T-helper 9 cell (primary cell): ENCODE measurements at places on chromosomes 1 and 21.

GRCh38 chr1:39653546-39654031 is 14.1 kb upstream of the HEYL start:
- DNase-seq, result peak; percentile 65

- no peak for DNase-seq
Observed at GRCh38 chr1:234620272-234621126, 10.5 kb upstream of the IRF2BP2 start.

DNA sequence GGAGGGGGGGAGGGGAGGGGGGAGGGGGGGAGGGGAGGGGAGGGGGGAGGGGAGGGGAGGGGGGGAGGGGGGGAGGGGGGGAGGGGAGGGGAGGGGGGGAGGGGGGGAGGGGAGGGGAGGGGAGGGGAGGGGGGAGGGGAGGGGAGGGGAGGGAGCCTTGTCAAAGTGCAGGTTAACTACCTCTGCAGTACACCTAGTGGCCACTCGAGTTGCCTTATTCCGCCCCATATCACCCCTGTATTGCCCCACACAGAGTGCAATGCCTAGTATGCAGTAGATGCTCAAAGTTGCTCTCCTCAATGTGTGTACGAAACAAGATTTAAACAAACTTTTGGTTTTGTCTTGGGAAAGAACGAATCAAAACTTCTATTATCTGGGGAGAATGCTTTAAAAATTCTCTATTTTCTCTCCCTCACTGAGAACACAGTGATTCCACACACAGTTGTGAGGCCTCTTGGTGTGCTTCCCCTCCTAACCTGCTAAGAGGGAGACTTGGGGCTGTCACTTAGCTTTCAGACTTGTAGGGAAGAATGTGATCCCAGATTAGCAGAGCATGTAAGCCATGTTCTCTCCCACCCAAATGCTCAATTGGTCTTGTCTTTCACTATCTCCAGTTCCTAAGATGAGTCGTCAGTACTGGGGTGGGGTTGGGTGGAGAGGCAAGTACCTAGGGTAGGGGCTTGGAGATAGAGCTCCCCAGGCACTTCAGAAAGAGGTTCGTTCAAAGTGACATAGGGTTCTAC is 79.7 kb upstream of the MAP10 start:
- DNase-seq, result no peak

DNA sequence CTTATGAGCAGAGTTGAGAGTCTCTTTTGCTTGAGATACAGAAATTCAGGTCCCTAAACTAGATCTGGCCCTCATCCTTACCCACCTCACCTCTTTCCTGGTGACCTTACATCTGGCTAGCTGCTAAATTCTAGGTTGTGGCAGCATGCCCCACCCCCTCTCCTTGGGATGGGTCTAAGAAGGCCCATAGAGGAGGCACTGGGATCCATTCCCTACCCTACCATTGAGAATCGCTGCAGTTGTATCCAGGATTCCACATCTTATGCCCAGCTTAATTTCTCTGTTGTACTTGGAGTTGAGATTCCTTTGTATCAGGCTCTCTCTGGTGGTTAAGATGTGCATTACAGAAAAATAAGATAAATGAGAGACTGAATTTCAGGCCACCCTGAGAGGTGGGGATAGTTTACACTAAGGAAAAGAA is 9.5 kb upstream of the TMEM39B start:
- no peak for DNase-seq

GRCh38 chr21:46060596-46061061 is 37.3 kb upstream of the COL6A2 start:
- DNase-seq, result no peak

- no peak for DNase-seq
Observed at GRCh38 chr1:161973924-161974845, 49.5 kb downstream of the OLFML2B start.

DNA sequence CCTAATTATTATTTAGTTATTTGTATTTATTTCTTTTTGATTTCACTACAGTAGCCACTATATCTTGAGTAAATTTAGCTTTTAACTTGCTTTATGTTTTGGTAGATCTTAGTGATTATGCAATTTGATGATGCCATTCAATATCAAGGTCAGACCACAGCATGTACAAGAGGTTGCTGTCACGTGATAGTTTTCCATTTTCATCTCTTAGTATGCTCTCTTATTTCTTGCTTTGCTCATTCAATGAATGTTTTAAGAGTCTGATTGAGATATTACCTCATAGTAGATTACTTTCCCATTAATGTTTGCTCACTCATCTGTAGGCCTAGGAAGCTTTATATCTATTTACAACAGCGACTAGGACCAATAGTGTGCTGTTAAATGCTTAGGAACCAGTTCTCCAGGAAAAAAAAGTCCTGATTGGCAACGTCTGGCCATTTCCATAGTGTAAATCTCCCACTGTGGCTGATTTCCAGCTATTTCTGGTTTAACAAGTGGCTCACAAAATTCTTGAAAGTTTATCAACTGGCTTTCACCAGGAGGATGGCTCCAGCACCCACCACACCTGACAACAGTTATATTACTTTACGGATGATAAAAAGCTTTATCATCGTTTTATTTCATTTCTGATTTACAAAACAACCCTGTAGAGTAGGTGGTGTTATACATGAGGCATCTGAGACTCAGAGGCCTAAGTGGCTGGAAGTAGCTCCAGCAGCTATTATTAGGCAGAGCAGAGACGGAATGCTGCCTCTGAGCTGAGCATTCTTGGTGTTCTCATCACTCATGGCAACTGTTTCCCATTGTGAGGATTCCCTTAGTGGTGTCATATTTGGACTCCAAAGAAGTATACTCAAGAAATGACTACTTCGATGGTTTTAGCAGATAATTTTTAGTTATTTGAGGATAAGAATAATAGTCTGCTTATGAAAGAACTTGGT is 235.2 kb downstream of the DISC1 start:
- no peak for DNase-seq

- no peak for DNase-seq
Observed at GRCh38 chr1:94321662-94322061, 84.3 kb upstream of the ARHGAP29 start.

GRCh38 chr1:183304440-183305107 is 113.6 kb downstream of the NMNAT2 start:
- DNase-seq, result no peak

DNA sequence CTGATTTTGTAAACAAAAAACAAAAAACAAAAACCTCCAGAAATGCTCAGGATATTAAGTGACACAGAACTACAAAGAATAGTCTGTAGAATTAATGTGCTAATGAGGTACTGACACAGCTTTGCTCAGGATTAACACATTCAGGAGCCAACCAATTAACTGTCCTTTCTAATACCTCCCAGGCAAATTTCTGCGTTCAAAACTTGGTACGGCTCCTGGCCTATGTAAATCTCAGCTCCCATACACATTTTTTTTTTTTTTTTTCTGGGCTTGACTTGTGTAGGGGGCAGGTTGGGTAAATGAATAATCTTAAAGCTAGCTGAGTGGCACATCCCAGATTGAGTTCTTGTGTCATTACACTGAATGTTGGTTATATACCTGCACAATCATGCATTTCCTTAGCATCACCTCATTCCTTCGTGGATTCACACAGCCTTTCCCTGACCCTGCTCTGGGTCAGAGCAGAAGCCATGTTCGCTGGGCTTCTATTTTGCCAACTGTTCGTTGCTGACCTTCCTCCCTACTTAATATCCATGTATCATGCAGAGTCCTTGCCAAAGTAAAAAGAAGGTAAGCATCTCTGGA is 12.6 kb upstream of the IER5 start:
- no peak for DNase-seq

GRCh38 chr1:26829184-26829911 is 2.9 kb downstream of the ZDHHC18 start:
- no peak for DNase-seq

GRCh38 chr1:248786156-248786555 is 30.6 kb upstream of the LYPD8 start:
- DNase-seq, result no peak

- no peak for DNase-seq
Observed at GRCh38 chr1:36076979-36077573, 6.8 kb upstream of the TEKT2 start.

- no peak for DNase-seq
Observed at GRCh38 chr1:87706779-87707228, 378.1 kb downstream of the LMO4 start.

- no peak for DNase-seq
Observed at GRCh38 chr1:170095976-170096748, 21.7 kb upstream of the KIFAP3 start.

GRCh38 chr21:24046829-24047443 is 1560.3 kb downstream of the MRPL39 start:
- no peak for DNase-seq

GRCh38 chr1:201761178-201761577 is 67.8 kb upstream of the IPO9 start:
- no peak for DNase-seq

DNA sequence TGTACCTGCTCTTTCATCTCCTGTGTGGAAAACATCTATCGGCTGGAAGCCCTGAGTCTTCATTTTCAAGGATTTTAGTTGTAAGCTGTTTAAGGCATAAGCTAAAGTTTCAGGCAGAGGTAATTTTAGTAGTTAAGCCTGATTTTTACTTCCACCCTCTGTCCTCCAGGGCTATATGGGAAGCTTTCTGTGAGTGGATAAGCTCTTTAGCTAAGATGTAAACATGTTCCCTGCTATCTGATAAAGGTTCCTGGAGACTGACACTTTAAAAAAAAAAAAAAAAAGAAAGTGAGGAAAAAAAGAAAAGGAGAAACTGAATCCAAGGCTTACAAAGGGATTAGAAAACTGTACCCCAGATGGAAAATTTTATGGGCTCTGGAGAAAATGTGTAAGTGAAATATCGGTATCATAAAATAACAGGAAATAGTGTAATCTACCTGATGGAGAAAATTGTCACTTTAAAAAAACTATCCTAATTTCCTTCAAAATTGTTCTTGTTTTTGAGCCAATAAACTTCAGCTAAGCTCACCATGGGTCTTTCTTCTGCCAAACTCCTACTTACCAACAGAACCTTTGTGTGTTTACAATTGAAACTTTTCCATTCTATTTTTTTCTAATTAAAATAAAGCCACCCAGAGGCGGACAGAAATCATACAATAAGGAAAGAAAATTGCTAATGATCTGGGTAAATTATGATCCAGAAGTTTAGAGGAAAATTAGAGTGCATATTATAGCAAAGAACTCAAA is 180.5 kb downstream of the TGFB2 start:
- no peak for DNase-seq
